ENCODE measurements at places on chromosomes 2 and 18.

GRCh38 chr2:28277466-28277865 is 115.2 kb upstream of the FOSL2 start:
- no peak for DNase-seq

DNA sequence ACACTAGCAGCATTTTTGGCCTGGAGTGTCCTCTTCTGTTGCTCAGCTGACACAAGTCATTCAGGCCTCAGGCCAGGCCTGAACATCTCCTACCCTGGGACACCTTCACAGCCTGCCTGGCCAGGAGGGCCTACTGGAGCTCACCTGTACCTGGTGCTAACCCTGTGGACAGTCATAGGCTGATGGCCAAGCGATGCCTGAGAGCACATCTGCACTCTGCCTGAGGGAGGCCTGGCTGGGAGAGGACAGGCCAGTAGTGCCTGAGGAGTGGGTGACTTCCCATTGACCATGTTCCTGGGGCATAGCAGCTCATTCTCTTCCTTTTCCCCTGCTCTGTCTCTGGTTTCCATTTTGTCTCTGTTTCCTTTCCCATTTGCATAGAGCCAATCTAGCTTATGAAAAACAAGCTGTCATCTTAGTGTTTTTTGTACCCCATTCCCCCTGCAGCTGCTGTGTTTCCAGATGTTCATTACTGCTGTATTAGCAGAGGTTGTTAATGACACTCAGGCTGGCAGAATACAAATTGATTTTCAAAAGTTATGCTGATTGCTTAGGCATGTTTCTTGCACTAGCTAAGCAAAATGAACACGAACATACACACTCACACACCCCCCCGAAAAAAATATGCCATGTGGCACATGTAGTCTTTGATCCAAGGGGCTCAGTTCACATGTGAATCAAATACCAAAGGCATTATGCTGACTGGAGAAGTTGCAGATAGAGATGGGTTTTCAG is 149.7 kb upstream of the HS6ST1 start:
- DNase-seq = no peak

- no peak for DNase-seq
Observed at GRCh38 chr2:174939046-174939445, 66.1 kb downstream of the CHN1 start.

- DNase-seq = no peak
Observed at GRCh38 chr2:230906471-230907230, 18.4 kb downstream of the GPR55 start.

GRCh38 chr2:1835581-1836201 is 91.4 kb upstream of the PXDN start:
- no peak for DNase-seq

DNA sequence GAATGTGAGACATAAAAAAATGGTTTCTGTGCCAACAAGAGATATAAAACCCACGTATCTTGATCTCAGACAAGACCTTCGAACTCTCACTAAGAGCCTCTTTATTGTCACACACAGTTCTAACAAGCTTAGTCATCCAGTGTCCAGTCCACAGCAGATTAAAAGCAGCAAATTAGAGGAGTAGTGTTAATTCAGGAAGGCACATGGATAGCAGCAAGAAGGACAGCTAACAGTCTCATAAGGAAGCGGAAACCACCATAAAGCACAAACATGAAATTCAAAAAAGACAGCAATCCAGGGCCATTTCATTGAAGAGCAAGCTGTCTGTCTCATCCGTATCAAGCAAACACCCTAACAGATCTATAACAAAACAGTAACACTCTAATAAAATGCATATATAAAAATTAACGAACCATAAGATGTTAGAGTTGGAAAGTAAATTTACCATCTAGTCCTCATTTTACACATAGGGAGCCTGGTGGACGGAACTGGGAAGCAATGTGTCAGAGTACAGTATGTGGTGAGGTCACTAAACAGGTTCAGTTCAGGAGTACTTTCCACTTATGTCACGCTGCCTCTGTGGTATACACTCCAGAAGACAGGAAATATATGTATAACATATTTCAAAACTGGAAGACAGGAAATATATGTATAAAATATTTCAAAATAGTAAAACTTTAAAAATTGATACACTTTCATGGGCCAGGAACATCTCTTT is 18.3 kb downstream of the AAK1 start:
- DNase-seq = peak; percentile 30

GRCh38 chr18:30387401-30387800 is 655.1 kb downstream of the DSC3 start:
- DNase-seq = no peak

DNA sequence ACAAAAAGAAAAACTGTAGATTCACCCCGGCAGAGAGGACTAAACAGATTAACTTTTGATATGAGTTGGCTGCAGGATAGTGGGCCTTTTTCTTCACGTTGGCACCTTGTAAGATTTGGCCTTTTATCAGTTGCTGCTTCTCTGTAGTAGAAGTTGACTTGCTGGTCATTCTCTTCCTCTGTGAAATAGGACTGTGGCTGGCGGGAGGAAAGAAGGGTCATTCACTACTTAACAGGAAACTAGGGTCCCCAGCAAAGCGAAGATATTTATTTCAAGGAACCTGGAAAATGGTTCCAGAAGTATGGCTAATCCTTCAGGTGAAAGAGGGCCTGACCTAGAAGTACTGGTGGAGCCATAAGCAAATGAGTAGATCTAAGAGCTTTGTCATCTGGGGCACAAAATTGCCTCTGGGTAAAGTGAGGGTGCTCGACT is 383 bp upstream of the ATP5MC3 start:
- no peak for DNase-seq

GRCh38 chr2:85531589-85531988 is 7.4 kb upstream of the MAT2A start:
- no peak for DNase-seq

GRCh38 chr18:23151414-23152099 is 16.3 kb downstream of the CABLES1 start:
- no peak for DNase-seq

DNA sequence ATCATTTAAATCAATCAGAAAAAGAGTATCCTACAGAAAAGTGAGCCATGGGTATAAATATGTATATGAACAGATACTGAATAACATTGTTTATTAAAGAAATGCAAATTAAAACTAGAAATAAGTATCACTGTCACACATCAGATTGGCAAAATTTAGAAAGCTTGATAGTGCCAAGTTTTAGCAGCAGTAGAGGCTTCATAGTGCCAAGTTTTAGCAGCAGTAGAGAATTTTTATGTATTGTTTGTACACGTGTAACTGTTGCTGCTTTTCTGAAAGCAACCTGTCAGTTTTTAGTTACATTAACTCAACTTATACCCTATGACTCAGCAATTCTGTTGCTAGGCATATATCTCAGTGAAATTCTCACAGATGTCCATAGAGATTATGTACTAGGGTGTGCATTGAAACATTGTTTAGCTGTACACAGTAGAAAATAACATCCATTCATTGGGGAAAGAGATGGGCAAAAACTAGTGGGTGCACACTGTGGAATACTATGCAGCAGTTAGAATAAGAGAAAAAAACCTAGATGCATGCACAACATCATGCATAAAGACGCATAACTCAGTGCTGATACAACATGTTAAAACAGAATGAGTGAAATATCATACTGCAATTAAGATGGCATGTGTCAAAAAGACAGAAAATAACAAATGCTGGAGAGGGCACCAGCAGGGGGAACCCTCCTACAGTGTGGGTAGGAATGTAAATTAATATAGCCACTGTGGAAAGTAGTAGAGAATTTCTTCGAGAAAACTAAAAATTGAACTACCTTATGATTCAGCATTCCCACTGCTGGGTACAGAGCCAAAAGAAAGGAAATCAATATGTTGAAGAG is 294.5 kb upstream of the NT5C1B start:
- DNase-seq = no peak

DNA sequence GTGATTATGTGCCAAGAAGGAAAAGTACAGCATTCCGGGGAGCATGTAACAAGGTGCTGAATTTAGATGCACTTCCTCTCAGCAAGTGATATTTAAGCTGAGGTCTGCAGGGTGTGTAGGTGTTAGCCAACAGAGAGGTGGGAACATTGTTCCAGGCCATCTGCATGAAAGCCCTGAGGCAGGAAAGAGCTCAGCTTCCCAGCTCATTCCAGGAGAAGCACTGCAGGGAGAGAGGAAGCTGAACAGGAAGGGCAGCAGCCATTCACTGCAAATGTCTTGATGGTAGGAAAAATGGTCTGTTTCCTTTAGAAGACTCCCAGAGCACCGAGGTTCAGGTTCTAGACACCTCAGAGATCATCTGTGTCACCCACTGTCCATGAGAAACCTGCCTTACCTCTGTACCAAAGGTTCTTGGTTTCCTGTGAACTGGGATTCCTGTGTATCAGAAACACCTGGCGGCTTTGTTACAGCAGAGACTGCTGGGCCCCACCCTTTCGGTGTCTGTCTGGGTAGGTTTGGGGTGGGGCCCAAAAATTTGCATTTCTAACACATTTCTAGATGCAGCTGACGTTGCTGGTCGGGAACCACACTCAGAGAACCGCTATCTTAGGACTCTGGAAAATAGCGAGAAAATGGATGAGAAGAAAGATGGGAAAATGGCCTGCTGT is 84.0 kb downstream of the RTN4 start:
- DNase-seq = no peak

- DNase-seq = no peak
Observed at GRCh38 chr2:238700506-238701340, 147.2 kb upstream of the TWIST2 start.

GRCh38 chr2:190717306-190717705 is 68.4 kb downstream of the NAB1 start:
- DNase-seq = no peak

GRCh38 chr2:136251885-136252585 is 134.1 kb upstream of the CXCR4 start:
- peak; percentile 26 for DNase-seq

- DNase-seq = no peak
Observed at GRCh38 chr2:18473241-18474181, 86.9 kb downstream of the RDH14 start.

All from pons (tissue), 1 donor.